Right atrium auricular region (tissue), 2 donors: ENCODE measurements at places on chromosomes 7 and 10. TPM values are rescaled to one million over a fixed set of nuclear protein-coding genes. Genes with fewer than 3 reads are reported as not detected.

BUD23 gene
- total RNA-seq, result 58.9 TPM

HTR5A gene
- not detected for total RNA-seq

TMEM213 gene
- total RNA-seq, result not detected

EPHB6 gene
- 19.4 TPM for total RNA-seq

SLC29A4 gene
- 4.3 TPM for total RNA-seq

CPEB3 gene
- total RNA-seq, result 6.9 TPM

UNCX gene
- not detected for total RNA-seq

KIAA1217 gene
- total RNA-seq, result 24.0 TPM

ZNF212 gene
- 2.5 TPM for total RNA-seq

PWWP2B gene
- total RNA-seq, result 7.7 TPM

FKBP6 gene
- not detected for total RNA-seq

PAPSS2 gene
- total RNA-seq, result 26.6 TPM

GCK gene
- total RNA-seq, result 11.1 TPM

NEUROD6 gene
- total RNA-seq, result not detected

PTF1A gene
- not detected for total RNA-seq

- no peak for DNase-seq
Observed at GRCh38 chr10:18254086-18254485, 113.9 kb downstream of the CACNB2 start.

DNA sequence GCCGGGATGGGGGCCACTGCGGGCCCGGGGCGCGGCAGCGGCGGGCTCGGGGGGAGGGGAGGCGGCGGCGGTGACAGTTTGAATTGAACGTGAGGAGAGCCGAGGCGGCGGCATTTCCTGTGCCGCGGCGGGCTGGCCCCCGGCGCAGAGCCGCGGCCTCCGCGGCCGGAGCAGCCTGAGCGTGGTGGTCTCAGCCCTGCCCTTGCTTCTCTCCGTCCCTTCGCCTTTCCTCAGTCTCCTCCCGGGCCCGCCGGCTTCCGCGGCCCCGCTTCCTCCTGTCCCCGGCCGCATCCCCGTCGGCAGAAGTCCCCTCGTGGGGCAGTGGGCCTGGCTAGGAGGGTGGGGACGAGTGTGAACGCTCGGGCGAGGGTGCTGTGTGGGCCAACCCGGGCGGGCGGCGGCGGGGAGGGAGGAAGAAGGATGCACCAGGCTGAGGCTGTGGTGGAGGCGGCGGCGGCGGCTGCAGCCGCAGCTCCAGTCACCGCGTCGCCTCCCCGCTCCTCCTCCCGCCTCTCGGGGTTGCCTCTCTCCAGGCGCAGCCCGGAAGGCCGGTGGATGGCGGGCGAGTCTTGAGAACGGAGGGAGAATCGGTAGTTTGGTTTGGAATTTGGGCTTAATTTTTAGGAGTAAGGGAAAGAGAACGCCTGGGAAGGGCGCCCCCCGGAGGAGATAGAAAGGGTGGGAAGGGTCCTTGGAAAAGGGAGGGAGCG is 690 bp downstream of the SEPTIN7 start:
- DNase-seq, result peak; percentile 66

DNA sequence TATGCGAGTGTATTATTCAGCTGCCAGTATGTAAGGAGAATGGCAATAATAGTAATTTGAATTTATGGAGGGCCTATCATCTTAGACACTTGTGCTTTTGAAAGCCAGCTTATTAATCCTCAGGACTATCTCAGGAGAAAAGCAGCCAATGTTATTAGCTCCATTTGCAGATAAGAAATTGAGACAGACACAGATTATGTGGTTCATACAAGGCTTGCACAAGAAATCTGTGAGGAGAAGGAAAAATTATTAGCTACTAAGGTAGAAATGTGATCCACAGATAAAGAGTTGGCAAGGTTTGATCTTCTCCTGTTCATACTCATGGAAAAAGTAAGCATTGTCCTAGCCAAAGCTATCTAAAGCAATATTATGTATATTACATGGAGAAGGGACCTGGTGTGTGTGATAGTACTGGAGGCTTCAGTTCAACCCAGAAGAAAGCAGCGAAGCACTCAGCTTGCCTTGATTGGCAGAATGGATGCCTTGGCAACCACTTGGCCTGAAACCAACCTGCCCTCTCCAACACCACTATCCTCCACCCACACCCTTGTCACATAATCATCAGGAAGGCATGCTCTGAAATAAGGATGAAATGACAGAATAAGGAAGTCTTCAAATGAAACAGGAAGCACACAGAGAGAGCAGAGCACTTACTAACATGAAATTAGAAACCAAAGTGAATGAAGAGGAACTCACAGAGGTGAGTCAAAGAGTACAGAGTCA is 18.0 kb downstream of the MACC1 start:
- DNase-seq, result no peak

DNA sequence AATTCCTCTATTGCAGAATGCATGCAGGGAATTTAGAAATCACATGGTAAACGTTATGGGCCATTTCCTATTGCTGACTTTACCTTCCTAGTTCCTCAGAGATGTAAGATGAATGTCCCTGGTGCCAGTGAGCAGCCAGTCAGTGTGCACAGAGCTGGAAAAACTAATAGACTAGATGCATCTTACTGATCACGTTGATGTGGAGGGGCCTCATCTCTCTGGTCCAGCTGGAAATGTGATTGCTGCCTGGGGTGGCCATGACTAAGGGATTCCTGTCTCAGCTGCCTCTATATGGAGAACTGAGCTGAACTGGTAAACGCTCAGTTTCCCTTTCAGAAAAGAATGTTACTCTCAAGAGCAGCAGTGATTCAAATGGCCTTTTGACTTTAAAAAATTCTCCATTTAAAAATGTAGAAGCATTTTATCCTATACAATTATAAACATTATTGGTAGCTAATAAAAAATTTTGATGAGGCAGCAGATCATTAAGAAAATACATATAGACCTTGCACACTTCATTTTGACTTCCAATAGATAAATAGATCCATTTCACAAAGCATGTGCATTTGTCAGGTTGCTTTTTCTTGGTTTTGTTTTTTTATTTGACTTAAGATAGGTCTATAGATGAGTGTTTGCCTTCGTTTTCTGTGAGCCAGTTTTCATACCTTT is 80.5 kb upstream of the INSYN2A start:
- DNase-seq, result no peak

- no peak for DNase-seq
Observed at GRCh38 chr10:3090914-3091787, 23.8 kb downstream of the PFKP start.

GRCh38 chr7:128210590-128211570 is 30.2 kb upstream of the LEP start:
- no peak for DNase-seq

GRCh38 chr10:116708877-116709276 is 33.5 kb downstream of the HSPA12A start:
- DNase-seq, result no peak

- no peak for DNase-seq
Observed at GRCh38 chr10:75679536-75679935, 248.1 kb downstream of the LRMDA start.

DNA sequence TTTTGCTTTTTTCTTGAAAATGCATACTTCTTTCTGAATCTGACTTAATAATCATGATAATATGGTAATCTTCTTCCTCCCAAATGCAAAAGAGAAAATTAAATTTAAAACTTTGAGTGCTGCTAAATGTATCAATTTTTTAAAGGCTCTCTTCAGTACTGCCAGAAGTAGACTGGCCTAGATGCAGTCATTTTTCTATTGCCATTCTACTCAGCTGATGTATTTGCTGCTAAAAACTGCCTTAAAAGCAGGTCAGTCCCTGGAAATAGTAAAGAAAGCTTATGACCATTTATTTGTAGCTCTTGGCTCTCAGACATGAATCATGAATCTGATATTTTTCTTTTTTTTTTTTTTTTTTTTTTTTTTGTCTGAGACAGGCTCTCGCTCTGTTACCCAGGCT is 28.5 kb downstream of the NAPEPLD start:
- no peak for DNase-seq

DNA sequence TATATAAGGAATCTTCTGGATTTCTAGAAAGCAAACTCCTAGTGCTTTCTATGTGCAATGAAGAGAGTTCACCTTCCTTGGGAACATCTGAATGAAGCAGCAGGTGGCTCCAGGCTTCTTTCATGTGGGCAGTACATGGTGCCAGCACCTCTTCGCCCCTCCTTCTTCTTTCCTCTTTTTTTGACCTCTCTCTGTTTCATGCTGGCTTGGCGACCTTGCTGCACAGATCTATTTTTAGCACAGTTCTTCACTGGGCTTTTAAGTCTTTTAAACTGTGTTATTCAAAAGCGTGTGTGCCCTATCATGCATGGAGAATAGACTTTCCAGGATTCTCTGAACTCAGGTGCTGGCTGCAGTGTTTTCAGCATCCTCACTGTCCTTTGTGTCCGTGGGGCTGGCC is 400.3 kb upstream of the PRKCQ start:
- no peak for DNase-seq

- no peak for DNase-seq
Observed at GRCh38 chr10:112953174-112954159, 3.4 kb downstream of the TCF7L2 start.

DNA sequence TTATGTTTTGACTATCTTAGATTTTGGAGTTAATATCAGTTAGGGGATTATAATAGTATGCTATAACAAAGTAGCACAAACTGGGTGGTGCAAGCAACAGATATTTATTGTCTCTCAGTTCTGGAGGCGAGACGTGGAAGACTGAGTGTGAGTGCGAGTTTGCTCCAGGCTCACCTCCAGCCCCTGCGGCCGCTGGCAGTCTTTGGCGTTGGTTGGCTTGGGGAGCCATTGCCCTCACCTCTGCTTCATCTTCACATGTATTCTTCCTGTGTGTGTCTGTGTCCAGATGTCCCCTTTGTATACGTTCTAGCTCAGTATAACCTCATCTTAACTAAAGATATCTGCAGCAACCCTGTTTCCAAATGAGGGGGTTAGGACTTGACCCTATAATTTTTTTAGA is 343.9 kb upstream of the COBL start:
- no peak for DNase-seq

GRCh38 chr7:128351296-128352152 is 7.8 kb upstream of the RBM28 start:
- no peak for DNase-seq

GRCh38 chr7:42278344-42278743 is 41.3 kb upstream of the GLI3 start:
- no peak for DNase-seq

DNA sequence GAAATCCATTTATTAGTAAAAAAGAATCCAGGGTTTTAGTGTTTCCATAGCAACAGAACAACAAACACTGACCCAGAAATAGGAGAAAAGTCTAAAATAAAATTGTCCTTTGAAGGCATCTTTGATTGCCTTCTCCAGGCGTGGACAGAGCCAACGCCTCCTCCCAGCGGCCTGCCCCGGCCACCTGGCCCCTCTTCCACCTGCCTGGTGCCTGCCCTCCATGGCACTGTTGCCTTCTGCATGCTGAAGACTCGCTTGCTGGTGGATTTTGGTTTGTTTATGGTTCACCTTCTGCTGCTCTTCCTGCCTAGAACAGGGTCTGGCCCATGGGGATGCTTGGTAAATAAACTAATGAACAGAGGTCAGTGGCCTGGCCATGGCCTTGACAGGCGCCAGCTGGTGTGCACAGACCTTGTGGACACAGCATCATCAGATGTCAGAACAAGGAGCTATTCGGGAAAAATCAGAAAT is 107.4 kb downstream of the DYNC2I1 start:
- no peak for DNase-seq

- no peak for DNase-seq
Observed at GRCh38 chr10:81019029-81019890, 481.6 kb downstream of the SH2D4B start.

GRCh38 chr7:155192961-155193640 is 104.6 kb upstream of the INSIG1 start:
- no peak for DNase-seq

DNA sequence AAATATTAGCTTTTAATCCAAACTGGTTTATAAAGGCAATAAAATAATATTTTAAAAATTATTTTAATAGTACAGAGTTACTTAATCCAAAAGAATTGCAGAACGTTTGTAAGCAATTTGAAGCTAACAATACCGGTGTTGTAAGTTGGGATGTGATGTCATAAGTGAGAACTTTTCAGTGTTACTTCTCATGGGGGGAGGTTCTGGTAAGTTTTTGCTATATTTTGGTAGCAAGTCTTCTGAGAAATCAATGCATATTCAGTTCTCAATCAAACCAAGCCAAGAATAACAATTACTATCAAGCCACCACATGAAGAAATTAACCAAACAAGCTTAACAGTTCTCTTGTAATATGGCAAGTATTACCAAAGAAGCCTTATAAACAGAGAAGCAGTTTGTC is 147.1 kb upstream of the ASAH2 start:
- DNase-seq, result no peak

- DNase-seq, result no peak
Observed at GRCh38 chr10:91579329-91579985, 53.4 kb downstream of the PPP1R3C start.

GRCh38 chr7:22361795-22362194 is 4.8 kb upstream of the RAPGEF5 start:
- no peak for DNase-seq

DNA sequence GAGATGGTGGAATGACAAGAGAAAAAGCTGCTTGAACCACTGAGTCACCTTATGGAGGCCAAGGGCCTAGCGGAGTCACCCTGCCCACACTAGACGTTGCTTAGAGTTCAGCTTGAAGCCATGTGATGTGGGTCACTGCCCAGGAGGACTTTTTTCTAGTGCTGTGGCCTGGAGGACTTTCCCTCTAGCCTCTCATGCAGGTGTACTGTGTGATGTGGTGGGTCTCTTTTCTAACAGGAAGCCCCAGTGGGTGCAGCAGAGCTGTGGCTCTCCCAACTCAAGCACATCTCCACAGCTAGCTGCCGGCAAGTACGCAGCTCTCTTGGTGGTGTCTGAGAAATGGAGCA is 13.6 kb downstream of the POR start:
- no peak for DNase-seq
